ENCODE measurements at places on chromosomes 2 and 18.
A peak's percentile ranks its signal among the peaks of the same experiment; 100 is the strongest.

- no peak for DNase-seq
These were observed 9.8 kb downstream of the TMX3 start for GRCh38 chr18:68705119-68705518.

DNA sequence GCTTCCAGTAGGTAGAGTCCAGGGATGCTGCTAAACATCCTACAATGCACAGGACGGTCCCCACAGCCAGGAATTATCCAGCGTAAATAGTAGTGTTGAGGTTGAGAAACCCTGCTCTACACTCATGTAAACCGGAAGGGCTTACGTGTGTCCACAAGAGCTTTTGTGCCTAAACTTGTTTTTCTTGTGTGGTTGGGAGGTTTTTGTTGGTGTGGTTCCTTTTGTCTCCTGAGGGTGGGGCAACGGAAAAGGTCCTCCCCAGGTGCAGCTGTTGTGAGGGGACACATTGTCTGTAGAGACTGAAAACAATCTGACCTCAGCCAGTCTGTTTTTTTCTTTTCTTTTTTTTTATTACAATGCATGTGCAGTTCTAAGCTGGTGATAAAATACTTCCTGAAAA, 72.7 kb upstream of the MGAT5 start:
- DNase-seq = peak; percentile 19

DNA sequence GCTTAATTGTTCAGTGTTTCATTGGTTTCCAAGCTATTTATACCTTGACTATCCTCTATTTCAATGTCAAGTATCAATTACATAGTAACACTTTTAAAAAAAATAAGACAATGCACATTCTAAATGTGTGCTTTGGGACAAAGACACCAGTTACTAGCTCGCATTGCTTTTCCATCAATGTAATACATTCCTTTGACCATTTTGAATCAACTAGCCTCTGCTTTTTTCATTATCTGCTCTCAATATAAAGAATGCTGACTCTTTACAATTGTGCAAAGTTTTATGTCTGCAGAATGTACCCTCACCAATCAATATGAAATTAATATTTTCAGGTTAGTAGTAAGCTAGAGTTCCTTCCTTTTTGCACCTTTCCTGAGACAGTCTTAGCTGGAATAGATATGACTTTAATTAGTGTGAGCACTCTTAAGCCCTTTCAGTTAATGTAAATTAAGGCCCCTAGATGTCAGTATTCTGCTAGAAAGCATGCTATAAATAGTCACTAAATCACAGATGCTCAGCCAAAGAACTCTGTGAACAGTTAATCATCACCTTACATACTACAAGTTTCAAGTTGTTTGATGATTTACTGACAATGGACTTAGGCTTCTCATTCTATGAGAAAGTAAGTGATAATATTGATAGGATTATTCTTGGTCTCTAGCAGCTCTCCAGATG, 413.6 kb downstream of the PTH2R start:
- no peak for DNase-seq

DNA sequence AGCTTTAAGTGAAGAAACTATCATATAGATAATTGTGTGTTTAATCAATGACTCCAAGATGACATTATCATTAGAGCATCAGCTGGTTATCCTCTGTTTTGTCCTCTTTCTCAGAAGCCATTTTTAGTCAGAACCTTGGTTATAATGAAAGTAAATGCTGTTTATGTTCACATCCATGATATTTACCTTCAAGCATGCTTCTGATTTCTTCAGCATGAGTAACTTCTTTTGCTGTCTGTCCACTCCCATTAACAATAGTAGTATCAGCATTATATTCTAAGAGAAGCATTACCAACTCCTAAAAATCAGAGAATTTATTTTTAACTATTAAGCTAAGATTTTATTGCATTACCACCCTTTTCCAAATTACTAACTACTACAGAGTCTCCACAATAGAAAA, 56.3 kb downstream of the OSBPL1A start:
- no peak for DNase-seq
